T-helper 17 cell (primary cell): ENCODE measurements at places on chromosomes 7 and 10. TPM values are rescaled to one million over a fixed set of nuclear protein-coding genes. Genes with fewer than 3 reads are reported as not detected.

The MYPN gene
- not detected for total RNA-seq

The PPP1R3C gene
- 0.10 TPM for total RNA-seq

The PNLIPRP2 gene
- not detected for total RNA-seq

The HABP2 gene
- not detected for total RNA-seq

The CALML3 gene
- not detected for total RNA-seq

The ABCB4 gene
- 0.23 TPM for total RNA-seq

The NME8 gene
- total RNA-seq, result not detected

The ADAM12 gene
- total RNA-seq, result 15.2 TPM

The ENTPD1 gene
- 5.4 TPM for total RNA-seq

- DNase-seq, result no peak
Measured at GRCh38 chr7:284762-285722, 4.9 kb upstream of the FOXL3 start.

GRCh38 chr7:18401757-18402156 lies 93.8 kb upstream of the HDAC9 start:
- no peak for DNase-seq

DNA sequence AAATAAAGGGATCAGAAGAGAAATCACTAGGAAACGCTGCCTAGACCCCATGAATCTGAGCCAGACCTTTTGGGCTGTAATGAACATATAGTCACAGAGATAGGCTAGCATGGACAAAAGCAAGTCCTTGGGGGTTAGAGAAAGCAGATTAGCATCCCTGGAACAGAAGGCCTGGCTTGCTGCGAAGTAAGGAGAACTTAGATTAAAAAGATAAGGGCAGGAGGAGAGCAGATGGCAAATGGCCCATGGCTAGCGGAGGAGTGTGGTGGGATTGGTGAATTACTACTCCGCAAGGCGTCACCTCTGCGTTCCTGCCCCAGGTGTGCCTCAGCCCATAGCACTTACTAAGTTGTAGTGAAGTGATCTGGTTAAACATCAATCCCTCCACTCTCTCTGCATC lies 92.3 kb upstream of the ZNF438 start:
- DNase-seq, result no peak

DNA sequence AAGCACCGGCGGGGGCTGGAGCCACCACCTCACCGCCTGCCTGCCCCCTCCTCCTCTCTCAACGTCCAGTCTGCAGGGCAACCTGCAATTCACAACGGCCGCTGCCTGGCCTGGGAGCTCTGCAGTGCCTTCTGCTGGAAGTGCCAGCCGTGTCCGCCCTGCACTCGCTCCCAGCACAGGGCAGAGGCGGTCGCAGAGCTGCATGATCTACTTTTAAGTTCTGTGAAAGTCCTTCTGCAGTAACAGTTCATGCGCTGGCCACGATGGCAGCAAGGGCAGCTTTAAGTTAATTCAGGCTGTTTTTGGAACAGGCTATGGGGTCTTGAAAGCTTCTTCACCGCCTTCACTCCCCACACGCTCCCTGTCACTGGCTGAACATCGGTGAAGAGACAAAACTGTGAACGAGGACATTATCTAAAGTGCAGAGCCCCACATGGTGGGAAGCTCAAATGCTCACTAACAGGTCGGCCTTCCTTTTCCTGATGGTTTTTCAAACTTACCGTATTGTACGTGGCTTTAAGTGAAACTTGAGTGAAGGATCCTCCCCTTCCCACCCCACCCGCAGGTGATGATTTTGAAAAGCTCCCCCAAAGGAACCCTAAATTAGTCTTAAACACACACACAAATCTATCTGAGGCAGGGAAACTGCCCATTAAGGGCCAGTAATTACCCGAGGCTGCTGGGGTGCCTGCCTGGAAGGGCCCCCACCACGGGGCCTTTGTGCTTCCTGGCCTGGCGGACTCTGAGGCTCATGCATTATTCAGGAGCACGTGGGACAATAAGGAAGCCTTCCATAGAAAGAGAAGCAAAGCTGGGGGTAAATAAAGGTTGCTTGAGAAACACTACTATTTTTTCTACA lies 504.3 kb downstream of the DNAJB6 start:
- DNase-seq, result no peak

DNA sequence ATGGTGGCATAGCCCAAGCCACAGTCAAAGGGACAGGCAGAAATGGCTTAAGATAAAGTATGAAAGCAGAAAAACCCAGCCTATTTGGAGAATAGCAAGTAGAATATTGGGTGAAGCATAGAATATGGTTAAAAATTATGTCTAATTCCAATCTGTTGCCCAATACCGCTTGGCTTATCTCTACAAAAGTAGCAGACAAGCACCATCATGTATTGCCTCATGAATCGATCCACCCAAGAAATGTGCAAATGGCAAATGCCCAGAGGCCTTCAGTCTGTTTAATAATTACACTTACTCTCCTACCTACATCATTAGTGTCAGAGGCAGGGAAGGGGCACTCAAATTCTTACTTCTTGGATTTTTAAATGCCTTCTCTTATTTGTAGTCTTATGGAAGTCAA lies 130.9 kb upstream of the ADAM12 start:
- no peak for DNase-seq

- DNase-seq, result no peak
Measured at GRCh38 chr7:77543910-77544309, 6.8 kb downstream of the PTPN12 start.

GRCh38 chr10:22598478-22598877 lies 115.9 kb downstream of the PIP4K2A start:
- no peak for DNase-seq

- DNase-seq, result no peak
Measured at GRCh38 chr10:7026818-7027217, 384.0 kb downstream of the SFMBT2 start.

DNA sequence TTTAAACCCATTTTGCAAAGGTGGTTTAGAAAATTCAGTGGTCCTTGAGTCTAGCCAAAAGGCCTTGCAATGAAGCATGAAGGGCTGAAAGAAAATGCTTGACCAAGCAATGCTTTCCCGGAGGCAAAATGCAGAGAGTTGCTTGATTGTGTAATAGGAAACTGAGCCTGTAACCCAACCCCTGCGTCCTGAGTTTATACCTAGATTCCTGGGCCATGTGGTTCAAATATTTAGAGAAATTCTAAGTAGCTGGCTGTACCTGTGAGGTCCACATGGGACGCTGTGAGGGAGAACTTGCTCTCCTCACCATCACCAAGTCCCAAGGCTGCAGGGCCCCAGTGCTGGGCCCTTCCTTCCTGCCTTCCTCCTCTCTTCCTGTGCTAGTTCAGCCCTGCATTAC lies 45.7 kb downstream of the CXCL12 start:
- no peak for DNase-seq

DNA sequence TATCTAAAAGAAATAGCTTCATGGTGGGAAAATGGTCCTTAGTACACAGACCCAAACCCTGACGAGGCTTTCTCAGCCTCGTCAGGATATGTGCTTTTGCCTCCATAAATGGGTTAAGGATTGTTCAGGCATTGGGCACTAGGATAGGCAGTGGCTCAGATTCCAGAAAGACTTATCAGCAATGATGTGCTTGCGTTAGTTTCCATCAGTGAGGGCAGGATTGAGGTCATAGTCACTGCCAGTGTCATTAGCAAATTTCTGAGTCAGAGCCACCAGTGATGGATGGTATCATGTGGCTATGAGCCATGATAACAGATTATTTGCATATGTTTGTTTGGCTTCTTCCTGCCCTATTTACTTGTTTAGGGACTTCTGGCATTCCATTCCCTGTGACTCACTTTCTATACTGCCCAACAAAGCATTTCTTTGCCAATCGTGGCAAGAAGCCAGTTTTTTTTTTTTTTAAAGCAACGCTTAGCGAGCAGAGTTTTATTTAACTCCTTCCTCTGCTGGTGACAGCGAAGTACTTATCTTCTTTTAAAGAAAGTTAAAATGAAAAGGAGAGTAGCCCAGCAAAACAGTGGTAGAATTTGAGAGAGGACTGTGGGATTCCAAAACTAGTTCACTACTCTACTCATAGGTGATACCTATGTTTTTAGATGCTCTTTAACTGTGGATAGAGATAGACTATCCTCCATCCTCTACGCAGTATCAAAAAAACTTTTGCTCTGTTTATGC lies 44.4 kb downstream of the MYPN start:
- DNase-seq, result no peak

GRCh38 chr7:12609561-12609960 lies 39.0 kb downstream of the SCIN start:
- no peak for DNase-seq

GRCh38 chr7:127582361-127582760 lies 3.0 kb downstream of the GCC1 start:
- no peak for DNase-seq

DNA sequence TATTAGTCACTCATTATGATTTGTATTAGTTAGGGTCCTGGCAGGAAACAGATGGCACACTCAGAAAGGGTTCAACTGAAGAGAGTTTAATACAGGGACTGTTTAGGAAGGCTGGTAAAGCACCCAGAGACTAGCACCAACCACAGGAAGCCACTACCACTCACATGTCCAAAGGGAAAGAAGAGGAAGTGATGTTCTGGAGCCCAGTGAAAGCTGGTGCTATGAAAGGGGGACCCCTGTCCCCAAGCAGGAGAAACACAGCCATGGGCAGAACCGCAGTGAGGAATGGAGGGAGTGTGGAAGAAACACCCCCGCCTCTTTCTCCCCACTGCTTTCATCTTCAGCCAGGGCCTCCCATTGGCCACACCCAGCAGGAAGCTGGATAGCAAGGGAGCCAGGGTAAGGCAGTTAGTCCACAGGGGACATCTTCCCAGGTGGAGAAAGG lies 3.2 kb upstream of the VSIR start:
- no peak for DNase-seq

DNA sequence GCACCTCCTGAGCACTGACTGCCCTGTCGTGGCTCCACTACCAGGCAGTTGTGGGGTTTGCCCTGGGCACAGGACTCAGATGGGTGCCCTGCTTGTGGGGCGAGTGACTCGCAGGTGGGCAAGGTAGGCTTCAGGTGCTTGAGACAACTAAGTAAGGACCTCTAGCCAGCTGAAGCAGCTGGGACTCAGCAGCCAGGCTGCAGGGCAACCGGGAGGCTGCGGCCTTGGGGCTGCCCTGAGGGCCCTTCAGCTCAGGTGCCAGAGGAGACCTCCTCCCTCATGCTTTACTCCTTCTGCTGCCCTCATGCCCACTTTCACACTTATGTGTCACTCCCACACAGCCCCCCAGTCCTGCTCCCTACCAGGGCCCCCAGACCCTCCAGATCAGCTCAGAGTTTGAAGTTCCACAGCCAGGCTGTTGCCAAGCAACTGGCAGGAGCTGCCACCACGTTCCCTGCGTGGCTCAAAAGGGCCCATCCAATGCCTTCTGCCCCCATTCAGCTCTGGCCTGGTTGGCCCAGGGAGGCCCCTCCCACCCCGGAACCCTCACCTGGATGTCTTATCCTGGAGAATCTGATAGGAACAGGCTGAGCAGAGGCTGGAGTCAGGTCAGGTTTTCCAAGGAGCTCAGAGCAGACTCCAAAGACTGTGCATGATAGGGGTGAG lies 10.0 kb downstream of the TLX1 start:
- DNase-seq, result no peak
